Thoracic aorta endothelial cell (primary cell): ENCODE measurements at places on chromosomes 6 and 20. TPM values are rescaled to one million over a fixed set of nuclear protein-coding genes. Genes with fewer than 3 reads are reported as not detected.

Gene RAD21L1
- total RNA-seq: 0.07 and 0.53 TPM in 2 replicates

Gene CALHM6
- total RNA-seq: 0.13 and 0.50 TPM in 2 replicates

Gene GNRH2
- 0.65 and 0.66 TPM in 2 replicates for total RNA-seq

Gene SLC13A3
- 0.40 and 0.43 TPM in 2 replicates for total RNA-seq

Gene TSBP1
- total RNA-seq: not detected in 2 replicates

Gene C6orf89
- 31.8 and 39.8 TPM in 2 replicates for total RNA-seq

Gene PKIB
- total RNA-seq: 0.22 TPM in 1 of 2 replicates, not detected in the other

Gene CD24
- total RNA-seq: 1.1 and 1.7 TPM in 2 replicates

Gene DLL1
- total RNA-seq: 1.2 TPM in 2 replicates
